ENCODE measurements at places on chromosomes 13 and 19. TPM values are rescaled to one million over a fixed set of nuclear protein-coding genes. Genes with fewer than 3 reads are reported as not detected.

- peaks cover 33% of the 10 kb centered on the region for H3K4me1 ChIP-seq
- H3K27me3 ChIP-seq = peaks cover 67% of the 10 kb centered on the region
- peak overlapping the region; percentile 47 for H3K4me3 ChIP-seq
- H3K27ac ChIP-seq = no peak overlapping the region
- H3K36me3 ChIP-seq = no peaks in the 10 kb centered on the region
- DNase-seq = peak; percentile 40
Measured at GRCh38 chr13:99980201-99980823, 1.3 kb upstream of the ZIC2 start.

DNA sequence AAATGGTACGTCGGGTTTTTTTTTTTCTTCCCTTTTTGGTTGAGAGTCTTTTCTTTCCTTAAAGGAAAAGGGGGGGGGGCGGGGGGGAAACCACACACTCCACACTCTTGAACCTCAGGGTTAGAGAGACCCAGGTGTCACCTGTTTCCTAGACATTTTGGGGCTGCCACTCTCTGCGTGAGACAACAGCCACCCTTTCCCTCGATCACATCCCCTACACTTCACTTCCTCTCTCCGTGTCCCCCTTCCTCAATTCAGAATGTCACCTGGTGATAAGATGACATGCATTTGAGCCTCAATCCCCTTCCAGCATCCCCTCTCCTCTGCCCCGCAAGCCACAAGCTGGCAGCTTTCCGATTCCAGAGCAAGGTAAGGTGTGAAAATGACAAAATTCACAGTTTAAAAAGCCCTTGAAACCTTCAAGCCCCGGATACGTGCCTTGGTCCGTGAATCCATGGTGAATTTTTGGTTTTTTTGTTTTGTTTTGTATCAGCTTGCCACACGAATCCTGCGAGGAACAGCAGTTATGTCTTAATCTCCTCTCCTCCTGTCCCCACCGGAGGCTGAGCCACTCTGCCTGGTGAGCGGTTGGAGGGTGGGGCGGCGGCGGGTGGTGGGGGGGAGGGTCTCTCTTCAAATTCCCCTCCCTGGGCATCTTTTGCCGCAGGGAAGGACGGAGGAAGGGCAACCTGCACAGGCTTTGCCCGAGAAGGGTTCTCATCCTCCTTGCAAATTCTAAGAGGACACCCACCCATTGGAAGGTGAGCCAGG, 4.2 kb downstream of the PTPRS start:
- DNase-seq = no peak
- H3K4me1 ChIP-seq = peaks cover 11% of the 10 kb centered on the region
- no peak overlapping the region for H3K4me3 ChIP-seq
- no peaks in the 10 kb centered on the region for H3K36me3 ChIP-seq
- H3K27me3 ChIP-seq = peaks cover 17% of the 10 kb centered on the region

DNA sequence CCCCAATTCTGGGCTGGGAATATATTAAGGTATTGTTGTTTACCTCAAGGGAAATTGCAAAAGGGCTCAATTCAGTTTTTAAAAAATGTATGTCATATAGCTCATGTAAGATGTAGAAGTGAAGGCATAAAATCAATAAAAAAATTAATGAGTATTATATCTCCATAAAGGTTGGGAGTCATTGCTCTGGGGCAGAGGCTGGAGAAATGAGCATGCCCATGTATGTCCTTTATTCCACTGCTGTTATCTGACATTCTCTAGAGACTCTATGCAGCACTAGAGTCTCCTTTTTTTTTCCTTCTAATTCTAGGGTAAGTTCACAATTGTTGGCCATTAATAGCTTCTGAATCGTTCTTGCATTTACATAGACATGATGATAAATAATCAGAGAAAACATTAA, 394.8 kb downstream of the KLF12 start:
- H3K27me3 ChIP-seq = peaks cover 1% of the 10 kb centered on the region
- no peak overlapping the region for H3K4me3 ChIP-seq
- H3K27ac ChIP-seq = peak overlapping the region; percentile 3
- DNase-seq = no peak

- no peaks in the 10 kb centered on the region for H3K27me3 ChIP-seq
- no peak for DNase-seq
- H3K36me3 ChIP-seq = no peaks in the 10 kb centered on the region
Measured at GRCh38 chr13:92804926-92805325, 421.7 kb upstream of the GPC6 start.

DNA sequence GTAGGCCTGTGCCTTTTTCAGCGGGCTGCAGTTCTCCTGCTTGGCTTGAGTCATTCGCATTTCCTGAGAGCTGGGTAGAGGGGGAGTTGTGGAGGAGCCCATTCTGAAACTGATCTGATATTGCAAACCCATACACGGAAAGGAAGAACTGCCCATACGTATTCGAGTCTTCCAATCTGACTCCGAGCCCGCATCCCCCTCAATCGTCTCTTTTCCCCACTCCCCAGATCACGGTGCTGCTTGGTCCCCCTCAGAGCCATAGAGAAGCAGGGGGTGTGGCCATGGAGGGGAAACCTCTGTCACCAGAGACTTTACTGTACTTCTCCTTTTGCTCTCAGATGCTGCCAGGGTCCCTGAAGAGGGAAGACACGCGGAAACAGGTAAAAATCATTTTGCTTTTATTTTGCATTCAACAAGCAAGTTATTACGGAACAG, at the start of gene CD22:
Gene CD22, plus strand, starts transcription at position 337 of the 435 bp plus-strand sequence. CDS start 2,854 bp downstream, outside the sequence.
- peaks cover 15% of the 10 kb centered on the region for H3K27me3 ChIP-seq
- H3K4me1 ChIP-seq = no peaks in the 10 kb centered on the region
- no peak within 1 kb of the TSS for H3K27ac ChIP-seq
- H3K4me3 ChIP-seq = no peak within 1 kb of the TSS
- no peak for DNase-seq

The LHB gene
- not detected for polyA plus RNA-seq
